ENCODE measurements at places on chromosomes 7 and 10. TPM values are rescaled to one million over a fixed set of nuclear protein-coding genes. Genes with fewer than 3 reads are reported as not detected.

- no peaks in the 10 kb centered on the region for H3K4me1 ChIP-seq
- H3K27ac ChIP-seq, result no peak overlapping the region
- no peak overlapping the region for H3K4me3 ChIP-seq
These were observed 3.9 kb upstream of the PVRIG start for GRCh38 chr7:100215895-100216294.

APBB1IP gene
- total RNA-seq, result 26.0 TPM

- H3K4me1 ChIP-seq, result no peaks in the 10 kb centered on the region
- H3K36me3 ChIP-seq, result no peaks in the 10 kb centered on the region
- H3K27ac ChIP-seq, result no peak overlapping the region
- H3K4me3 ChIP-seq, result no peak overlapping the region
- no peaks in the 10 kb centered on the region for H3K27me3 ChIP-seq
These were observed 7.0 kb upstream of the CYP3A4 start for GRCh38 chr7:99791021-99791420.

GRCh38 chr10:31242902-31243301 is 76.1 kb upstream of the ZEB1 start:
- no peak for DNase-seq
- no peak overlapping the region for H3K27ac ChIP-seq
- no peaks in the 10 kb centered on the region for H3K36me3 ChIP-seq
- H3K4me1 ChIP-seq, result peaks cover 5% of the 10 kb centered on the region

DNA sequence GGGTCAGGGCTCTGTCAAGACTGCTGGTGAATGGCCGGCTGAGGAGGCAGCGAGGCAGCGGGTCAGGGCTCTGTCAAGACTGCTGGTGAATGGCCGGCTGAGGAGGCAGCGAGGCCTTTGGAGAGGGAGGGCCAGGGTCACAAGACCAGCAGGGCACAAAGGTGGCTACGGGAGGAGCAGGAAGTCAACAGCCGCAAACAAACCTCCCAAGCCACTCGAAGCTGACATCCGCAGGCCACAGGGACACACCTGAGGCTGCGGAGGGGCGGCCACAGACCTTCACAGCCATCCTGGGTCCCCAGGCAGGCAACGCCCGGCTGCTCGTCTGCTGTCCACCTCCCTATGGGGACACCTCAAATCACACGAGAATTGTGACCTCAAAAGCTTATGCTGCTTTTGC is 8.9 kb upstream of the GPER1 start:
- no peaks in the 10 kb centered on the region for H3K4me1 ChIP-seq
- H3K27me3 ChIP-seq, result no peaks in the 10 kb centered on the region
- H3K4me3 ChIP-seq, result no peak overlapping the region
- DNase-seq, result no peak
- no peaks in the 10 kb centered on the region for H3K36me3 ChIP-seq

VAX1 gene
- not detected for total RNA-seq

DNA sequence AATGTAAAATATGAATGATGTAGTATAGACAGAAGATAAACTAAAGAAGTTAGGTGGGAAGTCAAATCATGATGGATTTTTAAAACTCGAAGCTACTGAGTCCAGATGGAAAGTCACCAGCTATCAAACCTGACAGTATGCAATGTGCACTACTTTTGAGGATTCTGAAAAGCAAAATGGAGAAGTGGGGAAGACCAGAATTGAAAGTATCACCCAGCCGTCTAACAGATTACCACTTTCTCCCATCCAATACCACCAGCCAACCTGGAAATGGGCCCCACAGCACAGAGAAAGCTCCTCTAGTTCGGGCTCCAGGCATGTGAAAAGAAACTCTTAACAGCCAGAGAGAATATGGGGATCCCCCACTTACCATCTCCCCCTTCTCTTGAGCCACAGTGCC is 67.9 kb upstream of the SRRM3 start:
- no peaks in the 10 kb centered on the region for H3K4me1 ChIP-seq
- no peaks in the 10 kb centered on the region for H3K36me3 ChIP-seq
- H3K27ac ChIP-seq, result no peak overlapping the region
- no peak for DNase-seq
- H3K4me3 ChIP-seq, result no peak overlapping the region

DNA sequence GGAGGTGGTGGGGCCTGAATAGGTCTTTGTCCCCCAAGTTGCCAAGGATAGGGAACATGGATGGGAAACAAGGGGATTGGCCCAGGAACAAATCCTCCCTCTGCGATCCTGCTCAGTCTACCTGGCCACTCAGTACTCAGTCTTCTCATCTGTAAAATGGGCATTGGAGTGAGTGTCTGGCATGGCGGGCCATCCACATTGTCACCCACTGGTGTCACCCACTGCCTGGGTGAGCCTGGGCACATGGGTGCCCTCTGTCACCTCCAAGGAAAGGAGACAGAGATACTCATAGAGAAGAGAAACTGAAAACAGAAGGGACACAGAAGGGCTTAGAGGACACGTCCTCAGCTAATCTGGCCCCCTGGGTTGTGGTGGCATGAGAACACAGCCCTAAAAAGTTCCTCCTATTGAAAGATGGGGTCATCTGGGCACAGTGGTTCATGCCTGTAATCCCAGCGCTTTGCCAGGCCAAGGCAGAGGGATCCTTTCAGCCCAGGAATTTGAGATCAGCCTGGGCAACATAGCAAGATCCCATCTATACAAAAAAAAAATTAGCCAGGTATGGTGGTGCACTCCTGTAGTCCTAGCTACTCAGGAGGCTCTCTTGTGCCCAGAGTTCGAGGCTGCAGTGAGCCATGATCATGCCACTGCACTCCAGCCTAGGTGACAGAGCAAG is 12.5 kb upstream of the TNRC18 start:
- no peaks in the 10 kb centered on the region for H3K27me3 ChIP-seq
- no peak overlapping the region for H3K27ac ChIP-seq
- no peak overlapping the region for H3K4me3 ChIP-seq
- H3K4me1 ChIP-seq, result peaks cover 16% of the 10 kb centered on the region
- no peak for DNase-seq

DNA sequence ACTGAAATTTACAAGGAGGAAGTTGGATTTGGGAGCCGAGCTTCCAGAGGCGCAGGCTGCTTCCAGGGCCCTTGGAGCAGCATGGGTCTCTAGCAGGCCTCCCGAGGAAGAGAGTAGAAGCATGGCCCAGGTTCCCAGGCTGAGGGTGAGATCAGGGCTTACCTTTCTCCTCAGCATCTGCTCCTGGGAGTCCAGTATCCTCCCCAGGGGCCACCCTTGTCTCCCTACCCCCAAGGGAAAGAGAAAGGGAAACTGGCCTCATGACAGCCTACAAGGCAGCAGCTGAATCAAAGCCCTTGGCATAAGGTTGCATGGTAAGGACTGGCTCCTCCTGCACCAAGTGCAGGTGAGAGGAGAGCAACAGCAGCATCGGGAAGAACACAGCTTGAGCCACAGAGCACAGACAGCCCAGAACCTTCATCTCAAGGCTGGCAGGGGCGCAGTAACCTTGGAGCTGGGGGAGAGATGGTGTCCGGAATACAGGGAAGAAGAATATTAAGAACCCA is 114.5 kb downstream of the MARCHF5 start:
- no peaks in the 10 kb centered on the region for H3K36me3 ChIP-seq
- no peaks in the 10 kb centered on the region for H3K27me3 ChIP-seq
- no peak overlapping the region for H3K4me3 ChIP-seq
- H3K27ac ChIP-seq, result no peak overlapping the region

DNA sequence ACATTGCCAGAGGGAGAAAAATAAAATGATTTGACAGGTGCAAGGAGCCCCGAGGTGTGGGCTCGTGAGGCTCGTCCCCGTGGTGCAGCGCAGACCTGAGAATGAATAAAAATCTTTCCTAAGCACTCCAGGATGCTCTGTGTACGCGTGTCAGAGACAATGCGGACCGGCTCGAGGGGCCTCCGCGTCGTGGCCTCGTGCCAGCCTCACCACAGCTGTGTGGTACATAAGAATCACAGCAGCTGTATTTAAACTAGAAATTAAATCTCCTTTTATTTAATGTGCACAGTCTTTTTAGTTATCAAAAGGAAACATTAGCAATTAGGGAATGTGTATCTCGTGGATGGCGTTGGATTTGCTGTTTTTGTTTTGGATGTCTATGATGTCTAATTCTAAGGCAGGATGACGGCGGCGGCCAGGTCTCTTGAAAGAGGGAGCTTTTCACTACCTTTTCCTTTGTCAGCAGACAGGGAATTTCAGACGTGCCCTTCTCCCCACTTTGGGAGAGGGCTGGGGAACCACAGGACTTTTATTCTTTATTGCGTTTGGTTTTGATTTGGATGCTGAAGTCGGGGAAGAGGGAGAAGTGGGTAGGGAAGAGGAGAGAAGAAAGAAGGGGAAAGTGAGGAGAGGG is 365.3 kb upstream of the SHH start:
- no peak overlapping the region for H3K27ac ChIP-seq
- DNase-seq, result no peak
- no peaks in the 10 kb centered on the region for H3K27me3 ChIP-seq
- no peaks in the 10 kb centered on the region for H3K36me3 ChIP-seq
- no peak overlapping the region for H3K4me3 ChIP-seq

- H3K36me3 ChIP-seq, result no peaks in the 10 kb centered on the region
- peak overlapping the region; percentile 46 for H3K27ac ChIP-seq
- peak overlapping the region; percentile 34 for H3K4me3 ChIP-seq
These were observed 12.4 kb upstream of the HUS1 start for GRCh38 chr7:47991741-47992311.

DNA sequence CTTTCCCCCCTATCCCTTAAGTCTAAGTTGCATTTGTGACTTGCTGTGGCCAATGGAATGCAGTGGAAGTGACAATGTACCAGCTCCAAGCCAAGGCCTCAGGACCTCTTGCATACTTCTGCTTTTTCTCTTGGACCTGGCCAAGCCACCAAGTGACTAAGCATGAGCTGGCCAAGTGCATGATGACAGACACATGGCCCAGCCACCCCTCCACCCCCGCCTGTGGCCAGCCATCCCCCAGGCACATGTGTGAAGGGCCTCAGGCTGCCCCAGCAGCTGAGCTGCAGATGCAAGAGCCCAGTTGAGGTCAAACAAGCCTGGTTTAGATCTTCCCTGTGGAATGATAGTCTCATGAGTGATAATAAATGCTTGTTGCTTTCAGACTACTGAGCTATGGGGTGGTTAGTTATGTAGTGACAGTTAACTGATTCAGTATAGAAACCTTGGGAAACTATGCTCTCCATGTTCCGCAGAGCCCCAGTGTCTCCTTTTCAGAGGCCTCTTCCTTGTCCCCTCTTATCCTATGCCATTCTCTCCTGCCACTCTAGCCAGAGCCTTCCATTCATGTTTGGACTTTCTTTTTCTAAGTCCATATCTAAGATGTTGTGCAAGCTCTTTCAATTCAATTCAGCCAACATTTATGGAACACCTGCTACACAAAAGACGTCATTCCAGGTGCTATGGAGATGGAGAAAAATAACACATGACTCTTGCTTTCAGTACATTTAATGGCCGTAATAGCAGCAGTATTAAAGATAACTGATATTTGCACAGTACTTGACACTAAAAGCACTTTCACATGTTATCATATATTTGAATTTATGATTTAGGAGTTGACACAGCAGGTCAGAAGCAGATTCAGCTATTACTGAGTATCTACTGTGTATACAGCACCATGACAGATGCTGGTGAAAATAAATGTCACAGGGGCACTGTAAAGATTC is 55.5 kb upstream of the LOXL4 start:
- peaks cover 6% of the 10 kb centered on the region for H3K4me1 ChIP-seq
- H3K36me3 ChIP-seq, result no peaks in the 10 kb centered on the region
- no peak for DNase-seq
- H3K4me3 ChIP-seq, result no peak overlapping the region
- H3K27ac ChIP-seq, result peak overlapping the region; percentile 80

RGR gene
- not detected for total RNA-seq

SRI gene
- total RNA-seq, result 134 TPM

DNA sequence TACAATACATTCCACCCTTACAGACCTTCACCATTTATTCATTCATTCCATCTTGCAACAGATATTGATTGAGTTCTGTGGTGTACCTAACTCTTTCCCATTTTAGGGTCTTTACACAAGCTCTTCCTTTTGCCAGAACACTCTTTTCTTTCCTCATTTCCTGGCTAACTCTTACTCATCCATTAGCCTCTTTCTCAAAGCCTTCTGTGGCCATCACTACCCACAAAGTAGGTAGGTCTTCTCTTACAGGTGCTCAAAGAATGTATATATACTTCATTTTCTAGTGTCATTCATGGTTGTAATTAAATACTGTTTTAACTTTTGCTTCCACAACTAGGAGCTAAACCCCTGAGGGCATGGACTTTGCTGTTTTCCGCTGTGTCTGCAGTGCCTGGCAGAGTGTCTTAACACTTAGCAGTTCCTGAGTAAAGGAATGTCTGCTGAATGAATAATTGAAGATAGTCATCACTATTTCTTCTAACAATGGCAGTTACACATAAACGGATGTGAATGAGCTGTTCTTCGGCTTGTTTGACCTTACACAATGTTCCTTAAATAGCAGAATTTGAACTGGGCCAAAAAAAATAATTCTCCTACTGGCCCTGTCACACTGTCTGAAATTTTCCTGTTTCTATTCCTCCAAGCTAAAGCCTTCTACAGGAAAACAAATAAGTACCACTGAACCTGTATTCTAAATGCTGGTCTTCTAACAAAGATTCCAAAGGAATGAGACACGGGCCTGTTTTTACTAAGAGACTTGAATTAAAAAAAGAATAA is 15.1 kb downstream of the BCAP29 start:
- H3K4me3 ChIP-seq, result no peak overlapping the region
- H3K36me3 ChIP-seq, result peaks cover 3% of the 10 kb centered on the region
- no peaks in the 10 kb centered on the region for H3K27me3 ChIP-seq
- DNase-seq, result peak; percentile 15

PNLIPRP2 gene
- total RNA-seq, result 1.0 TPM

DNA sequence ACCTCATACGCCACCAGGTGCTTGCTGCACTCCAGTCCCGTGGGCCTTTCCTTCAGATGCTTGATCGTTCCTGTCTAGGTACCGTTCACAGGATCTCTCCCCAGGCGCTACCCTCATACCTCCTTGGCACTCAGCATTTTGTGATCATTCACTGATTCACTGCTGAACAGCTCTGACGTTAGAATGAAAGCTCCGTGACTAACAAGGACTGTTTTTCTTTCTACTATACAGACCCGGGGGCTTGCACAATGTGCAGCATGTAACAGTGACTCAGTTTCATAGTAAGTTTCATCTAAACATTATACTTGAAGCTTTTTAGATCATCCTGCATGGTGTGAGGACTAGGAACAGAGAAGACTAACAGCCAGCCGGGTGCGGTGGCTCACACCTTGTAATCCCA is 20.6 kb downstream of the KIN start:
- no peak overlapping the region for H3K4me3 ChIP-seq
- H3K27ac ChIP-seq, result no peak overlapping the region
- DNase-seq, result no peak
- H3K27me3 ChIP-seq, result no peaks in the 10 kb centered on the region
- no peaks in the 10 kb centered on the region for H3K4me1 ChIP-seq

DNA sequence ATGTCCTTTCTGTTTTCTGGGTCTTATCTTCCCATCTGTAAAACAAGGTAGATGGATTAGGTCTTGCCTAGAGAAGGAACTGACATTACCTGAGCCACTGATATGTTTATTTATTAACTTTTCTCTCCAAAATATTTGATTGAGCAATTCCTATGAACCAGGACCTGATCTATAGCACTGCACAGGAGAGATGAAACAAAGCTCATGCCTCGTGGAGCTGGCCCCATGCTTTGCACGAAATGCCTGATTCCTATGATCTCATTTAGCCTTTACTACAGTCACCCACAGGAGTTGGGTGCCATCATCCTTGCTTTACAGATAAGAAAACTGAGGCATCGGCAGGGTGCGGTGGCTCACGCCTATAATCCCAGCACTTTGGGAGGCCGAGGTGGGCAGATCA is 48.2 kb upstream of the ZMIZ1 start:
- H3K4me3 ChIP-seq, result no peak overlapping the region
- no peak for DNase-seq
- H3K27me3 ChIP-seq, result no peaks in the 10 kb centered on the region
- H3K27ac ChIP-seq, result no peak overlapping the region
- H3K36me3 ChIP-seq, result no peaks in the 10 kb centered on the region
- H3K4me1 ChIP-seq, result no peaks in the 10 kb centered on the region

COL28A1 gene
- total RNA-seq, result 10.2 TPM

CDK14 gene
- 117 TPM for total RNA-seq
